ENCODE measurements at places on chromosomes 1 and 21.

DNA sequence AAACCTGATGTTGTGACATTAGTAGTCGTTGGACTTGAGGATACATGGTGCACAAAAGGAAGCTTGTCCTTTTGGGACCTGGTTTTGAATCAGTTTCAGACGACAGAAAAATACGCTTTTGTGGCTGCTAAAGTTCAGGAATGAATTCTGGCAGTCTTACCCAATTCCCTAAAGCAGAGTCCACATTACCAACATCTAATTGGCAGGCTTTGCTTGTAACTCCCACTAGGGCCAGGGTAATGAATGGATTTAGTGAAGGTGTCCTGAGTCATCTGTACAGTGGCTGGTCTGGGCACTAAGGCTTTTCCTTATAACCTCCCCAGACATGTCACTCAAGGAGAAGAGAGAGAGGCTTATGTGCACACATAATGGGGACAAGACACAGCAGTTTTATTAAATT is 66.2 kb upstream of the RNPC3 start:
- no peak for DNase-seq

DNA sequence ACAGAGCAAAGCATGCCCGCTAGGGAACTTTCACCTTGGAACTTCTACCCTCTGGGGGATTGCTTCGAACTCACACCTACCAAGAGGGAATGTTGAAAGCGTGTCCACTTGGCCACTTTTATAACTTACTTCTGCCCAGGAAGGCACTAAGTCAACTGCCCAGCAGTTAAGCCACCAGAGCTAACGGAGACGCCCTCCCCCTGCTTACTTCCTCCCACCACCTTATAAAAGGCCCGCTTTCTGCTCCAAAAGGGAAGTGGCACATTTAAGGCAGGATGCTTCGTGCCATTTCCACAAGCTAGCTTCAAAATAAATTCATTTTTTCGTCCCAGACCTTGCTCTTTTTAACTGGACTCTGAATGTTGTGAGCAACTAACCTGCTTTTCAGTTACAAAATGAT is 3.2 kb upstream of the AK2 start:
- no peak for DNase-seq

DNA sequence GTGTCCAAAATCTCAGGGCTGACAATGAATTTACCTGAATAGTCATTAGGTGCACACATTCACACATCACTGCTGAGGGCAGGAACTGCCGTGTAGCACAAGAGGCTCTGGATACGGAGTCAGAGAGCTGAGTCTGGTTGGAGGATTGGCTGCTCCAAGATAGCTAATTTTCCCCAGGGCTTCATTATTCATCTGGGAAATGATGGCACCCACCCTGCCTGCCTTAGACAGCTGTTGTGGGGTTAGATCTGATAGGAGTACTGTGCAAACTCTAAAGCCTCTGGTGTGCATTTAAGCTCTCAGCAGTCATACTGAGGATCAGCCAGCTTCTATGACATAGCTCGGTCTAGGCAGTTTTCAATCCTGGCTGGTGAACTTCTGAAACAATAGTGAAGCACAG is 67.0 kb downstream of the LMX1A start:
- no peak for DNase-seq

DNA sequence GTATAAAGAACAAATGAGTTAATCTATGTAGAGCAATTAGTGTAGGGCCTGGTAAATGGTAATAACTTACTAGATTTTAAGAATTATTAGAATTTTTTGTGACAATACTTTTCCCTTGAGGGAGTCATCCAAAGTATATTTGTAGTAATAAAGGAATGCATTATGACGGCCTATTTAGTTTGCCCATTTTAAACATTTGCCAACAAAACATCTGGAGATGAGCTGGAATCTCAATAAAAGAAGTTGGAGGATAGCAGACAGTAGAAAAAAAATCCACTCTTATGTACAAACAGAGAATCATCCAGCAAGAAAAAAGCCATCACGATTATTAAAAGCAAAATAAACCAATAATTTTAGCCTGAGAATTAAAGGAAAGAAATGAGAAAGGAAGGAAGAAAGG is 567.3 kb upstream of the ADAMTS5 start:
- no peak for DNase-seq

- no peak for DNase-seq
Observed at GRCh38 chr1:32353431-32353830, 8.9 kb downstream of the FAM229A start.
